ENCODE measurements at places on chromosomes 11 and 22.

DNA sequence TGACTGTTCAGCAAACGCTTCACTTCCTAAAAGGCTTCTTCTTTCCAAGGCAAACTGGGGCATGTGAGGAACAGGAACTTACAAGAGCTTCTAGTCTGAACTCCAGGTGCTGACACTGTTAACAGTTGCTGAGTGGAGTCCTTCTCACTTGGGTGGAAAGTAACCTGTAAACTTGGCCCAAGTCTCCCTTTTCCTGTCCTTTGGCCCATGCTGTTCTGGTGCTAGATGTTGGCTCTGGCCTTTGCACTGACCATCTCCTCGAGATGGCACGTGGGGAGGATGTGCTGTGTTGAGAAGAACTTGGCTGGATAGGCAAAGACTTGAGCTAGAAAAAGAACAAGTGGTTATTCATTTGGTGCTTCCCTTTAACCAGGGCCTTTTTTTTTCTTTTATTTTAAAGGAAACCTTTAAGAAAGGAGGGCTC, 53.6 kb downstream of the PTPRJ start:
- no peaks in the 10 kb centered on the region for H3K36me3 ChIP-seq
- no peak overlapping the region for H3K27ac ChIP-seq
- no peak overlapping the region for H3K4me3 ChIP-seq
- no peak for DNase-seq
- no peaks in the 10 kb centered on the region for H3K27me3 ChIP-seq

DNA sequence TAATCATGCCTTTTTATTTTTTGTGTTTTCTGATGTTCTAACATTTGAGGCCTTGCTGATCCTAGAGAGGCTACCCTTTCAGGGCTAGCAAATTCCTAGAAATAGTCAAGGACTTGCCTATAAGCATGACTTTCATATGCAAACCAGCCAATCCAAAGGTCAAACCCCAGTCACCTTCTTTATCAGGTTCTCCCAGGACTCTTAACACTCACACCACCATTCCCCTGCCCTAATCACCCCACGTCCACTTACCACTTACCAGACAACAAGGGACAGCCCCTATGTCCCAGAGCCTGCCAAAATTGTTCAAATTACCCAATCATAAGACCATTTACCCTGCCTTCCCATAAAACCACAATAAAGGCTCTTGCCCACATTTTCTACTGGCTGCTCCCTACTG, 1339.8 kb downstream of the LRRC4C start:
- no peaks in the 10 kb centered on the region for H3K36me3 ChIP-seq
- H3K4me3 ChIP-seq: no peak overlapping the region
- DNase-seq: no peak
- no peaks in the 10 kb centered on the region for H3K4me1 ChIP-seq

DNA sequence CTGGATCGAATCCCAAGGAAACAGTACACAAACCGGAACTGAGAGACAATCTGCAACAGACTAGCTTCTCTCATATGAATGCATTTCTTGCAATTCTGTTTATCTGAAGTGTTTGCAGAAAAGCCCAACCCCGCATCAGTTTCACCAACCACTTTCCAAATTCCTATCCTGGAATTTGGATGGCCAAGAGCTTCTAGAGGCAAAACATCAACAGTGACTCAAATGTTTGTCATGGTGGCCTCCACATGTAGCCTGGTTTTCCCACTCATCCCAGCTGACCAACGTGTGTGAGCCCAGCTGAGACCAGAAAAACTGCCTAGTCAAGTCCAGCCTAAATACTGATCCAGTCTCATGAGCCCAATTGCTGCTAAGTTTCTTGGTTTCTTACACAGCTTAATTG, 8.3 kb upstream of the MIEF1 start:
- no peak overlapping the region for H3K4me3 ChIP-seq
- H3K4me1 ChIP-seq: peaks cover 16% of the 10 kb centered on the region
- no peak for DNase-seq
- H3K36me3 ChIP-seq: no peaks in the 10 kb centered on the region

DNA sequence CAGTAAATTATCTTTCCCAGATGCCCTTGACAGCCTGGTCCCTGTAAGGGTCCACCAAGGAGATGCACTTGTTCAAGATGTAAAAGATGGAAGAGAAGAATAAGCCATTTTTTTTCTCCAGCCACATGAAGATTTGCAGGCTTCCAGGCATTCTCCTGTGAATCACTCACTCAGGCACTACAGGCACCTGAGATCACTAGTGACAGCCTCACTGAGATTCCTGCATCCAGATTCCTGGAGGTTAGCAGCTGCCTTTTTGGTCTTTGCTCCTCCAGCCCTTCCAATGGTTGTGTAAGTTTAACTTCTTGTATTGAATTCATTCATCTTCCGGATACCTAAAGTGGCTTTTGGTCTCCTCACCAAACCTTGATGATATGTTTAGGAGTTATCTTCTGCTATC, 630.2 kb upstream of the CADM1 start:
- H3K36me3 ChIP-seq: no peaks in the 10 kb centered on the region
- DNase-seq: no peak
- no peak overlapping the region for H3K27ac ChIP-seq
- H3K4me3 ChIP-seq: no peak overlapping the region

DNA sequence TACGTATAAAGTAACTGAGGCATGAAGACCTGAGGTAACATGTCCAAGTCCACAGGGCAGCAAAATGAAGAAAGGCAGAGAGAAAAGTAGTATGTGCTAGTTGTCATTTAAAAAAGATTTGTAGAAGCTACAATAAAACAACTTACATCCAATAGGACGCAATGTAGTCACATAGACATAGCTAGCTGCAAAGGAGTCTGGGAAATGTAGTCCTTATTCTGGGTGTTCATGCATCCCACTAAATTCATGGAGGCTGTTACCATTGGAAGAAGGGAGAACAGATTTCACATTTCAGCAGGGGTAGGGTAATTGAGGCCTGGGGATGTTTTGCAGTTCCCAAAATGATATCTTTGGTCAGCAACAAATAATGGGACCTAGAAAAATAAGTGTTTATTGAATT, 571.4 kb downstream of the MIAT start:
- H3K27ac ChIP-seq: no peak overlapping the region
- H3K36me3 ChIP-seq: no peaks in the 10 kb centered on the region
- H3K4me1 ChIP-seq: no peaks in the 10 kb centered on the region
- no peak for DNase-seq
- no peaks in the 10 kb centered on the region for H3K27me3 ChIP-seq
- no peak overlapping the region for H3K4me3 ChIP-seq

GRCh38 chr11:17574141-17575091, 27.4 kb downstream of the OTOG start:
- no peaks in the 10 kb centered on the region for H3K36me3 ChIP-seq
- no peak overlapping the region for H3K27ac ChIP-seq
- no peaks in the 10 kb centered on the region for H3K27me3 ChIP-seq
- H3K4me1 ChIP-seq: no peaks in the 10 kb centered on the region
- no peak overlapping the region for H3K4me3 ChIP-seq
- DNase-seq: no peak

- no peaks in the 10 kb centered on the region for H3K27me3 ChIP-seq
- H3K4me3 ChIP-seq: no peak overlapping the region
- H3K27ac ChIP-seq: no peak overlapping the region
- H3K36me3 ChIP-seq: no peaks in the 10 kb centered on the region
- H3K4me1 ChIP-seq: no peaks in the 10 kb centered on the region
- no peak for DNase-seq
These were observed 374.8 kb downstream of the DYNC2H1 start for GRCh38 chr11:103483996-103484395.

DNA sequence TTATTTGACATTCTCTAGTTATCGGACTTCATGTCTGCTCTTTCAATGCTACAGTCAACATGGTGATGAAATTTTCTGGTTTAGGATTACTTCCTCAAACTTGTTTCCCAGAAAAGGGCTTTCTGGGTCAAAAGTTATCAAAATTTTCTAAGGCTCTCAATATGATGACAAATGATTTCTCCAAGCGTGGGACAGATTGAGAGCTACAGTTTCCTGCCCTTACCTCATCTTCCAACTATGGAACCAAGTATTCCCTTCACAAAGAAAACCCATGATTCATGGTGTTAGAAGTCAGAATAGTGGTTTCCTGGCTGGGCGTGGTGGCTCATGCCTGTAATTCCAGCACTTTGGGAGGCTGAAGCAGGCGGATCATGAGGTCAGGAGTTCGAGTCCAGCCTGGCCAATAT, 17.8 kb downstream of the MYO18B start:
- no peak overlapping the region for H3K27ac ChIP-seq
- H3K27me3 ChIP-seq: no peaks in the 10 kb centered on the region
- DNase-seq: no peak
- H3K4me3 ChIP-seq: no peak overlapping the region
- H3K4me1 ChIP-seq: no peaks in the 10 kb centered on the region
- no peaks in the 10 kb centered on the region for H3K36me3 ChIP-seq

DNA sequence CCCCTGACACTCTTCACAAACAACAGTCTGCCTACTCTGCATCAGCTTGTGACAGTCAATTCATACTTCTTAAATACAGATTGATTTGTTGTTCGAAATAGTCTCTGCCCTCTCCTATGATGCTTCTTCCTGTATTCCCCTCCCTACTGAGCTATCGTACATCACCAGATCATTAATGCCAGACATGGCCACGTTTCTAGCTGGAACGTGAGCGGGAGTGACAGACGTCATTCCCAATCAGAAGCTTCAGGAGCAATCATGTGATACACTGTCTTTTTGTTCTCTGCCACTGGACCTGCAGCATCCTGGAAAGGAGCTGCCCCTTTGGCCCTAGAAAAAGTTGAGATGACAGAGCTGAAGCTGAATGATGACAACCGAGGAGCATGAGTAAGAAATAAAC, 48.5 kb downstream of the CSNK2A3 start:
- H3K36me3 ChIP-seq: no peaks in the 10 kb centered on the region
- H3K27ac ChIP-seq: no peak overlapping the region
- no peaks in the 10 kb centered on the region for H3K27me3 ChIP-seq
- no peaks in the 10 kb centered on the region for H3K4me1 ChIP-seq
- no peak for DNase-seq

DNA sequence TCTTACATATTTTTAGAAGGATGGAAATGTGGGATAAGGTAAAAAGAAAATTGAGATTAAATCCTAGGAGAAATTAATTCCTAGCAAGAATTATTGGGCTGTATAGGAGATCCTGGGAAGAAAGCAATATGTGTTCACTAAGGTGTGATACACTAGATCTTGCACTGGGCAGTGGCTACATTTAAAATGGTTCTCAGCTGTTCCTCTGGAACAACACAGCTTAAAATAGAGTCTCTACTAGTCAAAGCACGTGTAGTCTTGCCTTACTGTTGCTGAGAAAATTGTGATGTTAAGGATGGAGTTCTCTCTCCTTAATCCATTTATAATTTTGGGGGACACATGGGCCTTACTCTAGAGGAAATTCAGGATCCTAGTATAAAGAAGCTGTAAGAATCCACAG, 54.9 kb downstream of the EXT2 start:
- no peak overlapping the region for H3K27ac ChIP-seq
- no peaks in the 10 kb centered on the region for H3K4me1 ChIP-seq
- DNase-seq: no peak
- H3K27me3 ChIP-seq: no peaks in the 10 kb centered on the region

DNA sequence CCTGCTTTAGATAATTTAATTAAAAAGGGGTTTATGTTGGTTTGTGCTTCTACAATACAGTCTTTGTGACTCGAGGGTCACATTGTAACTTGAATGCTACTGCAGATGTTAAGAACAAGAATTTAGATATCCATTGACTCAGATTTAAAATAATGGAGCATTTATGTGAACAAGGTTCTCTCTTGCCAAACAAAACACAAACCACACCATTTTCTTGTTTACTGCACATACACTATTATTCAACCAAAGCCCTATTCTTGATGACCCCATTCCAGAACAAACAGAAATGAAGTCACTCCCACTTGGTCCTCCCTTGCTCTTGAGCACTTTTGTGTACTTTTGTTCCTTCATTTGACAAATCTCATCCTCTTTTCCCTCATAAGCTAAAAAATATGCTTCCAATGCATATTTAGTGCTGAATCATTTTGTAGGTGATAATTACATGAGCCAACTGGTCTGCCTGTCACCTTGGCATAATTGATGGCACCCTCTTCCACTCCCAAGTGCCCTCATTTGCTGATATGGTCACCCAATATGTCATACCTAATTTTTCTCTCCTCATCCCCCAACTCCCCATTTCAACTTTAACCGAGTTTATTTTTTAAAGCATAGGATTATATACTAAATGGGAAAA, 2.8 kb downstream of the C11orf71 start:
- H3K4me1 ChIP-seq: peaks cover 27% of the 10 kb centered on the region
- no peaks in the 10 kb centered on the region for H3K36me3 ChIP-seq
- no peaks in the 10 kb centered on the region for H3K27me3 ChIP-seq
- DNase-seq: no peak

DNA sequence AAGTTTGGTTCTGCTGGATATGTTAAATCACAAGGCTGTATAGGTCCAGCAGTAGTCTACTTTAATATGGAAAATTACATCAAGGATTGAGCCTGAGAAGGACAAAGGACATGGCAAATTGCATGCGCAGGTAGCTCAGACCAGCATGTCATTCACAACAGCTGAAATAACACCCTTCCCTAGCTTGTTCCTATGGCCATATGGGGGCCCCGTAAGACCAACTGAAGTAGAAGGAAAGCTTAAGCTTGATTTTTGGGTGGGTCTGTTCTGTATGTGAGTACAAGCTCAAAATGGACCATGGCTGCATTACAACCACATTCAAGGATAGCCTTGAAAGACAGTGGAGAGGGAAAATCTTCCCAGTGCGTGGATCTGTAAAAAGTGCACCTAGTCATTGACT, 20.6 kb upstream of the PDE3B start:
- no peaks in the 10 kb centered on the region for H3K27me3 ChIP-seq
- no peak overlapping the region for H3K4me3 ChIP-seq
- H3K27ac ChIP-seq: no peak overlapping the region
- H3K4me1 ChIP-seq: peaks cover 26% of the 10 kb centered on the region

DNA sequence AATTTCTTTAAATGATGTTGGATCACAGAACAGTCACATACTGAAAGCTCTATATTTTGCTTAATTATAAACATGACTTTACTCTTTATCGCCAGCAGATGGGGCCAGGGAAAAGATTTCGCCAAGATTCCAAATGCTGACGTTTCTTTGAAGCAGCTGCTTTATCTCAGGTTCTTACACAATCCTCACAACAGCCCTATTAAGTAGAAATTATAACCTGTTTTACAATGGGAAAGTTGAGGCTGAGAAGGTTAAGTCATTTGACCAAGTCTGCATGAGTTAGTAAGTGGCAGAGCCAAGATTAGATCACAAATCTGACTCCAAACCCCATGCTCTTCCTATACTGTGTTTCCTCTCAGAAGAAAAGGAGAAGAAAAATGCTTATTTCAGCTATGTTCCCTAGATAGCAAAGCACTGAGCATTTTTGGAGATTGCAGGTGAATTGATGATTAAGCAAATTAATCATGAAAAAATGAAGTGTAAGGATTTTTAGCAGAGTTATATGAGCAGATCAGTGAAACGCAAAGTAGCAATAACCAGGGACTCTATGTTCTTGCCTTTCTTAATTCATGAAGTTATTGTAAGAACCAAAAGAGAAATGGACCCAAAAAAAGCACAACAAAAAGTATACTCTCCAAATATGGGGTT, 79.0 kb downstream of the AASDHPPT start:
- no peaks in the 10 kb centered on the region for H3K4me1 ChIP-seq
- H3K4me3 ChIP-seq: no peak overlapping the region
- H3K27ac ChIP-seq: no peak overlapping the region
- no peak for DNase-seq
- H3K36me3 ChIP-seq: no peaks in the 10 kb centered on the region

- H3K27ac ChIP-seq: no peak overlapping the region
- no peaks in the 10 kb centered on the region for H3K36me3 ChIP-seq
- no peak overlapping the region for H3K4me3 ChIP-seq
- H3K27me3 ChIP-seq: no peaks in the 10 kb centered on the region
These were observed 897.4 kb upstream of the TENM4 start for GRCh38 chr11:80338231-80338630.

Measured in CD8-positive, alpha-beta memory T cell (primary cell).